ENCODE measurements at places on chromosomes 1 and 21.

DNA sequence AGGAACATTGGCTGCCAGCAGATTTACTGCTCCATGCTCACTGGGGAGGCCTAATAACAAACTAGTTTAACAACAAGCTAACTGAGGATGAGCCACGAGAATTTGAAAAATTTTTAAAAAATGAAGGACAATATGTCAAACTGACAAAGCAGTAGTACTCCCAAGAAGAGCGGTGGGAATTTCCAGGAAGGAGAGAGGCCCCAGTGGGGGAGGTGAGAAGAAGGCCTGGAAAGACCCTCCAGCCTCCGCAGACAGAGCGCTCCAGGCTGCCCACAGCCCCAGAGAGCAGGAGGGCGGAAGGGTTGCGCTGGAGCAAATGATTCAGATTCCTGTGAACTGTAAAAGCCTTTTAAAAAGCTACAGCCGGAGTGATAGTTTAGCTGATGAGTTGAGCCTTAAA, 78.5 kb downstream of the SIPA1L2 start:
- H3K4me1 ChIP-seq = no peaks in the 10 kb centered on the region
- H3K27ac ChIP-seq = no peak overlapping the region
- no peaks in the 10 kb centered on the region for H3K27me3 ChIP-seq
- no peak overlapping the region for H3K4me3 ChIP-seq
- no peak for DNase-seq

DNA sequence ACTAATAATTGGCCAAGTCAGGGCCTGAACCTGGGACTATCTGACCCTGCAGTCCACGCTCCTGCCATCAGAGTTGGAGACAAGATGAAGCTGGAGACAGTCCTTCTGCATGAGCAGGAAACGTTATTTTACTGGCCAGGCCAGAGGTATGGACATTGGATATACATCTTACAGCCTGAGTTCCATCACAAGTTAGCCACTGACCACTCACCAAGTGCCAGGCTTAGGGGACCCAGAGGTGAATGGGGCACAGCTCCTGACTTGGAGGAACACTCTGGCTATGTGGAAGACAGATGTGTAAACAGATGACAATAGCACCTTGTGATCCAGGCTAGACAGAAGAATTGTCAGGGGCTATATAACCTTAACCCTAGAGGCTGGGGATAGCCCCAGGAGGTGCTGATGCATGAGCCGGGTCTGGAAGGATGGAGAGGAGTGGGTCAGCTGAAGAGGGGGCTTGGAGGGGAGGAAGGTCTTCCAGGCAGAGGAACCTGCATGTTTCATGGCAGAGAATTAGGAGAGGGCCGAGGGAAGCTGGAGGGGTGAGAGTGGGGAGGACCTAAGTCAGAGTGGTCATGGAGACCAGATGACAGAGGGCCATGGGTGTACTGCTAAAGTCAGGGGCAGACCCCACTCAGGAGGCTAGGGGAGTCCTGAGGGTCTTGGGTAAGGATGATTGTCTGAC, 52.5 kb upstream of the DMRTB1 start:
- H3K27ac ChIP-seq = no peak overlapping the region
- H3K4me3 ChIP-seq = no peak overlapping the region
- no peak for DNase-seq
- H3K27me3 ChIP-seq = no peaks in the 10 kb centered on the region
- no peaks in the 10 kb centered on the region for H3K4me1 ChIP-seq
- no peaks in the 10 kb centered on the region for H3K36me3 ChIP-seq

- H3K4me1 ChIP-seq = no peaks in the 10 kb centered on the region
- no peak overlapping the region for H3K27ac ChIP-seq
- no peak for DNase-seq
Measured at GRCh38 chr1:85607126-85607920, 26.8 kb downstream of the CCN1 start.

DNA sequence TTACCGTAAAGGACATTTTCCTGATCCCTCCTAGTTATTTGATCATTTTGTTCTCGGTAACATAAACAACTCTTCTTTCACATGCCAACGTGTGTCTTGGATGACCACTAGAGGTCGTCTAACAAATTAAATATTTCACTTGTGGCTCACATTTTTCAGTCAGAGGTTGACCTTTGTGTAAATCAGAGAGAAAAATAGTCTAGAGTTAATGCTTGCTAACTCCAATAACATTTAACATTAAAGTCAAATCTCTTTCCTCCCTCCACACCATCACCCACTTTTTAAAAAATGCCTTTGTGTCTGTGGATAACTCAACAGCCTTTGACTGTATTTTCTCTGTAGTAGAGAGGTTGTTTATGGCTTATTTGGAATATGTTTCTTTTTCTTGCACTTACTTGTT, 220.5 kb upstream of the B3GALT2 start:
- no peaks in the 10 kb centered on the region for H3K27me3 ChIP-seq
- no peak overlapping the region for H3K27ac ChIP-seq
- H3K4me1 ChIP-seq = no peaks in the 10 kb centered on the region
- no peak overlapping the region for H3K4me3 ChIP-seq

DNA sequence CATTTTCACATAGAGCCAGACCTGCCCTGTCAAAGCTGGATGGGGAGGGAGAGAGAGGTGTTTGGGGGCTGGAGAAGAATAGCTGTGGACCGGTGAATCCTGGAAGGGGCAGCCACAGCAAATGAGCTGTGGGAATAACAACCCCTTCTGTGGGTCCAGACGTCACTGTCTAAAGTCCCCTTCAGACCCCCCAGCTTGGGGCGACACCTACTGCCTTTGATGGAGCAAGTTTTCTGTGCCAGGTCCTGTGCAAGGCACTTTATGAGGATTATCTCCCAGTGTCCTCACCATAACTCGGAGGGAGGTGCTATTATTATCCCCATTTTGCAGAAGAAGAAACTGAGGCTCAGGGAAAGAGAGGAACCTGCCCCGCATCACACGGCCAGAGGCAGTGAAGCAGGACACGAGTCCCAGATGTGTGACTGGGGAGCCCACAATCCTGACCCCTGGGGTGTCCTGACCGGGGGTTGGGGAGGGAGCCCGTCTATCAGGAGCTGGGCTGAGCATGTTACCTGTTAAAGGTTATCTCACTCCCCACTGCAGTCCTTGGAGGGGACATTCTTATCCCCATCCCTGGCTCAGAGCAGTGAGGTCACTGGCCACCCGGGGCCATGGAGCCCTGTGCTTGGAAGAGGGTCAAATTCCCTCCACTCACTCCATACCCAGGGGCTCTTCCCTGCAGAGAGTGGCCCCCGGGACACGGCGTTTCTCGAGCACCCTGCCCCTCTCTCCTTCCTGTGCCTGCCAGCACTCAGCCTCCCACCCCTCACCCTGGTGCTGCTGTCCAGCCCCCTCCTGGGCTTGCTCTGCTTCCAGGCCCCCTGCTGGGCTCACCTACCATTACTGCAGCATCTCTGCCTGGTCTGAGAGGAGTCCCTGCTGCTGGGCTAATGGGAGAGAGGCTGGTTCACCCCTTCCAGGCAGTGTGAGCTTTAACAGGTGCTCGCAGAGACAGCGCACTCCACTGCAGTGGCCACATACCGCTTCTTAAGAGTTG, 132.9 kb downstream of the PTPRU start:
- no peaks in the 10 kb centered on the region for H3K36me3 ChIP-seq
- no peaks in the 10 kb centered on the region for H3K27me3 ChIP-seq
- DNase-seq = no peak
- no peak overlapping the region for H3K27ac ChIP-seq
- no peaks in the 10 kb centered on the region for H3K4me1 ChIP-seq
- H3K4me3 ChIP-seq = no peak overlapping the region

DNA sequence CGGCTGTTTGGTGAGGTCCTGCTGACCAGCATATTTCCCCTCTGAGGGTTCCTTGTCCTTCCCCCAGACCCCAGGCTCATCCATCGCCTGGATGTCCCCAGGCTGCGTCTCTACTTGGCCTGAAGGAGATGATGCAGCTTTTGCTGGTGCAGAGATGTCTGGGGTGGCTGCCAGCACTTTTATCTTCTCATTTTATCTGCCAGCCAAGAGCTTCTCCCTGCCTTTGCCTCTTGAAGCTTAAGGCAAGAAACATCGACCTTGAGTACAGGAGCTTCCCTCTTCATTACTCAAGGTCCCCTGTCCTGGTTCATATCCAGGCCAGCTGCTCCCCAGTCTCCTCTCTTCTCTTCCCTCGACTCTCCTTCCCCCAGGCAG, 9.2 kb upstream of the H6PD start:
- H3K27me3 ChIP-seq = no peaks in the 10 kb centered on the region
- DNase-seq = no peak
- H3K4me1 ChIP-seq = no peaks in the 10 kb centered on the region
- no peak overlapping the region for H3K4me3 ChIP-seq
- no peak overlapping the region for H3K27ac ChIP-seq

GRCh38 chr1:243250102-243250501, 5.0 kb downstream of the CEP170 start:
- H3K4me3 ChIP-seq = no peak overlapping the region
- DNase-seq = no peak
- no peak overlapping the region for H3K27ac ChIP-seq
- H3K36me3 ChIP-seq = no peaks in the 10 kb centered on the region
- H3K4me1 ChIP-seq = peaks cover 4% of the 10 kb centered on the region

DNA sequence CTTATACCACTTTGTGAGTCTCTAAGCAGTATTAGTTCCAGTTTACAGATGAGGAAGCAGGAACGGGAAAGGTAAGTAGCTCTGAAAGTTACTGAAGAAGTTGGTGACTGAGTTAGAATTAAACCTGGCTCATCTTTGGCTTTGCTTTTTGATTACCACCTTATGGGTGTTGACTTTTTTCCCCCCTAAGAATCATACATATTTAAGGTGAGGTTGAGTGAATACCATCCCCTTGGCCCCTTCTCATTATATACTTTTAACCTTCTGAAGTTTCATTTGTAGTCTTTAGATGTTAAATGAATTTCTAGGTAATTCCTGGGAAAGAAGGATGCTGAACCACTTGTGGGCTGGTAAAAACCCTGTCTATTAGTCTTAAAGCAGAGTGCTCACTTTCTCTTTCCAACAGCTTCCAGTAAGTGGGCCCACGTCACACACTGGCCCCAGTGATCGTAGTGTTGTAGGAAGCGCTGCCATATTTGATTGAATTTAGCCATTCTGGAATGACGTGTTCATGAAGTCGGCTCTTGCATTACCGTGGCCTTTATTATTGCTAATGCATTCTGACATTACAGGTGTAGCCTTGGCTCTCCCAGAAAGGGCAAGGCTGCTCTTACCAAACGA, 46.9 kb downstream of the PEX14 start:
- DNase-seq = no peak
- H3K27ac ChIP-seq = no peak overlapping the region
- no peaks in the 10 kb centered on the region for H3K36me3 ChIP-seq
- H3K4me3 ChIP-seq = no peak overlapping the region
- H3K27me3 ChIP-seq = no peaks in the 10 kb centered on the region

GRCh38 chr1:212959266-212960220, 9.2 kb downstream of the VASH2 start:
- no peak for DNase-seq
- H3K27ac ChIP-seq = no peak overlapping the region
- H3K36me3 ChIP-seq = no peaks in the 10 kb centered on the region
- no peaks in the 10 kb centered on the region for H3K27me3 ChIP-seq

GRCh38 chr1:222926566-222926965, 111.7 kb downstream of the DISP1 start:
- no peaks in the 10 kb centered on the region for H3K36me3 ChIP-seq
- no peaks in the 10 kb centered on the region for H3K27me3 ChIP-seq
- H3K4me1 ChIP-seq = no peaks in the 10 kb centered on the region
- no peak overlapping the region for H3K4me3 ChIP-seq
- no peak for DNase-seq

DNA sequence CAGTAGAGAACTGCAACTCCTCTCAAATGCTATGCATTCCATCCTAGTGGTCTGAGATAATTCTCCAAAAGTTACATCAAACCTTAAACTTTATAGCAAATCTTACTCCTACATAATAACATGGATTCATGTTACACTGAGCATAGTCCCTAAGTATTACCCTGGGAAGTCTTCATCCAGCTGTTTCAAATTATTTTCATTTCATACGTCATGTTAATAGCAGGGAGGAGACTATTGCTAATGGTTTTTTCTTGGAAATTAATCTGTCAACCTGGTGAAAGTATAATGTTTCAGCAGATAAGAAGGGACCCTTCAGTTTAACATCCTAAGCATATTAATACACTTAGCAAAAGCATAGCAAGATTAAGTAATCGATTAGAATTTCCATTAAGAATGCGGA, 318.1 kb downstream of the USP25 start:
- no peaks in the 10 kb centered on the region for H3K4me1 ChIP-seq
- H3K4me3 ChIP-seq = no peak overlapping the region
- no peaks in the 10 kb centered on the region for H3K36me3 ChIP-seq
- DNase-seq = no peak
- H3K27ac ChIP-seq = no peak overlapping the region
- no peaks in the 10 kb centered on the region for H3K27me3 ChIP-seq

DNA sequence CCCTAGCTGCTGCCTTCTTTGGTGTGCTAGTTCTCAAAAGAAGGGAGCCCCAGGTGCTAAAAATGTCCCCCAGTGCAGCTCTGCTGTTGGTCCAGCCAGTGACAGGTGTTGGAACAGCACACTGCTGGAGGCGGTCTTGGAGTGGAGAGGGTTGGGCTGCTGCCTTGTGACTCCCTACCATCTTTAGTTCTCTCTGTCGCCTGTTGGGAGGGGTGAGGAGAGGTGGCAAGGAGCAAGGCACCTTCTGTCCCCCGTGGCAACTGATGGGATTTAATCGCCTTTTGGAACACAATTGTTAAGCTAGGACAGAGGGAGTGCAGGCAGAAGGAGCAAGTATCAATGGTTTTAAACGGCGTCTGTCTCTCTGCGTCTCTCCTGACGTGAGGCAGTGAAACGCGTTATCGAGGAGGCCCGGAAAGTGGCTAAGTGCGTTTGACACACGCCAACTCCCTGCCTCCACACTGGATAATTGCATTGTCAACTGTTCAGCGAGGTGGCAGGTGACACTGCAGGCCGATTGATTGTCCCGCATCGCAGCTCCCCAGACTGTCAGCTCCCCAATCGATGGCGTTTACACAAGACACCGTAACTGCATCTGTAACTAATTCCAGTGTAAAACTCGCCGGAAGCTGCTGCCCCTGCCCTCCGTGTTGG, 34.0 kb downstream of the TMEM53 start:
- DNase-seq = no peak
- no peaks in the 10 kb centered on the region for H3K27me3 ChIP-seq
- no peaks in the 10 kb centered on the region for H3K4me1 ChIP-seq
- H3K27ac ChIP-seq = no peak overlapping the region
- peaks cover 95% of the 10 kb centered on the region for H3K36me3 ChIP-seq

DNA sequence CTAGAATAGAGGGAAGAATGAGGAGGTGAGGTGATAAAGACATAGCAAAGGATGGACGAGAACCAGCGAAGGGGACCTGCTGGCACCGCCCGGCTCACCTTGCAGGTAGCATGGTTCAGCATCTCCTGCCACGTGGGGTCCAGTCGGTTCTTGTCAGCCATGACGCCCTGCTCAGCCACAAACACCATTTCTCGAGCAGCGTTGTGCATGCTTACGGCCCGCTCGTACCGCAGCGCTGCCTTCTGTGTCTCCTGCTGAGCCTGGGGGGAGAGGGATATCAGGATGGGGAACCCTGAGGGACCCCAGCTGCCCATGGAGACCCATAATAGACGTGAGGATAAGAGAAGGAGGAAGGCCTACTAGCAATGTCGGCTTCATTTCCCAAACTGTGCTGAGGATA, 11.4 kb downstream of the SH3BP5L start:
- H3K4me3 ChIP-seq = no peak overlapping the region
- H3K36me3 ChIP-seq = peaks cover 74% of the 10 kb centered on the region
- peaks cover 17% of the 10 kb centered on the region for H3K4me1 ChIP-seq
- no peak overlapping the region for H3K27ac ChIP-seq
- DNase-seq = no peak
- H3K27me3 ChIP-seq = no peaks in the 10 kb centered on the region

Data from thymus (tissue), 14 donors.